Retinal pigment epithelial cell (primary cell): ENCODE measurements at places on chromosomes 16 and 17.
A peak's percentile ranks its signal among the peaks of the same experiment; 100 is the strongest.

DNA sequence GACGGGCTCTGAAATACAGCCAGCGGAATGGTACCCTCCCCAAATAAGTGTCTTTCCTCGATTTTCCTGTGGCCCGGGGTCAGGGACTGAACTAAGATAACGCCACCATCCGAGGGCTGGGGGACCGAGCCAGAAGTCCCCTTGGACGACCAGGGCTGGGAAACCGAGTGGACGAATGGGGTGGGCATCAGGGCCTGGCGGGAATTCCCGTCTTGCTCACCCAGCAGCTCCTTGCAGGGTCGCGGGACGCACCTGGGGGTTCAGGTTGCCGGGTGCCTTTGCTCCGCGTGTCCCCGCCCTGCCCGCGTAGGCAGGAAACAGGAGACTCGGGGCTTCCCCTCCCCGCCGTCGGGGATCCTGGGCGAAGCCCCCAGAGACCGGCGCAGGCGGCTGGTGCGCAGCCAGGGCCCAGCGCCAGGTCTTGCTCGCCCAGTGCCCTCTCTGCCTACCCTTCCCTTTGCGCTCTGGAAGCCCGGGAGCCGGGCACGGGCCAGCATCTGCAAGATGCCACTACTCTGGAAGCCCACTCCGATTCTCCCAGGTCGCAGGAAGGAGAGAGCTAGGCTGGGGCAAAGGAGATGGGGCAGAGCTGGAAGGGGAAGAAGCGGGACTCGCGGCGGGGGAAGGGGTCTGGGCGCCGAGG lies 665 bp upstream of the GRIN2C start:
- no peak for DNase-seq

GRCh38 chr17:7282752-7283321 lies 1.3 kb downstream of the SLC2A4 start:
- no peak for DNase-seq

DNA sequence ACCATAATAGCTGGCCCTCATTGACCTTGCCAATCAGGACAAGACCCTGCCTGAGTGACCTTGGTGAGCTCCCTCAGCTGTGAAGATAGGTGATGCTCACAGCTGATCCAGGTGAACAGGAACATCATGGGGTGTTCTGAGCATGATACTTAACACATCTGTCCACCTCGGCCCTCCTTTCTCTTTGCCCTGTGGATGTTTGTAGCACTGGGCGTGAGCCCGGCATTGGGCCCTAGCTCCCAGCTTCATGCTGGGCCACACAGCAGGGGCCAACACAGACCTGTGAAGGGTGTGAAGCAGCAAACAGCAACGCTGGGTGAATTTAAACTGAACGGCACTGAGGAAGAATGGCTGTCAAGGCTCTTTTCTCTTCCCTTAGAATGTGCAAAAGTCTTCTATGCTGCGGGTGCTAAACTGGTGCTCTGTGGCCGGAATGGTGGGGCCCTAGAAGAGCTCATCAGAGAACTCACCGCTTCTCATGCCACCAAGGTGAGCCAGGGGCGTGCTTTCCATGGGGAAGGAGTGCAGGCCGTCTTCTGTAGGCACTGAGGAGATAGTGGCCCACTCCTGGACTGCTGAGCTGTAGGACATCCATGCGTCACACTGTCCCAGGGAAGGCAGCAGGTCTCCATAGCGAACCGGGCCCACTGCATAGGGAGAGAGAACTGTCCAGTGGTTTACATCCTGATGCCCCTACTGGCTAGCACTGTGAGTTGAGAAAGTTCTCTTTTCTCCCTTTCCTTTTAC lies 35.9 kb downstream of the TMEM11 start:
- no peak for DNase-seq

DNA sequence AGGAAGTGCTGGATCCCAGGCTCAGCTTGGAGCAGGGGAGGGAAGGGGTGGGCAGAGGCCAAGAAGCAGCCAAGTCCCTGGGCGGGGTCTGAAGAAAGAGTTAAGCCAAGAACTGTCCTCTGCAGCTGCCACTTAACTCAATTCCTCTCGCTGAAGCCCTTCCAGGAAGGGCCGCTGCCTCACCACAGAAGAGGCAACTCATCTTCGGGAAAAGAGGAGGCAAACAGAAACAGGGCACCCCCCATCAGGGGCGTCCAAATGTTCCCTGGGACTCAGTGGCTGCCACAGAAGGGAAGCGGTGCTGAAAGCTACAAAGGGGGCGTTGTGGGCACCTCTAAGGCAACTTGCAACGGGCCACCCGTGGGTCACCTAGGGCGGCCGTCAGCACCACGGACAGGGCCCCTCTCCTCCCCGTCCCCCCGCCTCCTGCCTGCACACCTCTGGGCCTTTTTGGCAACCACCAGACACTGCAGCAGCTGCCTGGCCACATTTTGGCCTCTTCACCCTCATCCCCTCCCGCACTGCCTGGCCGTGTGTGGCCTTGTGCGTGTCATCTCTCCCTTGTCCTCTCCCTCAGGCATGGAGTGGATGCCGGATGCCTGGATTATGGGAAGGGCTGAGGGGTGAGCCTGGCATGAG lies 2.5 kb downstream of the TLCD3B start:
- no peak for DNase-seq

DNA sequence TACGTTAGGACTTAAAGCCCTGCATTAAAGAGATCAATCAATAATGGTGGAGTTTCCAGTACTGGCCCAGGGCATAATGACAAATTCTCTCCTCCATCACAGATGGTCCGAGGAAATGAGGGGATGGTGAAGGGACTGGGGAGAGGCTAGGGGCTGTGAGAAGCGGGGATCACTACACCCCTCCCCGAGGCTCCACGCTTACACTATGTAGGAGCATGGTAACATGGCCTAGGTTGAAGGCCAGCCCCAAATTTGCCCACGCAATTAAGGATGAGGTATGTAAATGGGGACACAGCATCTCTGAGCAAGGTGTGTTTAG lies 8.0 kb upstream of the AKTIP start:
- no peak for DNase-seq

- peak; percentile 76 for DNase-seq
Observed at GRCh38 chr16:28538733-28539596, at the start of gene NUPR1. TSS of gene NUPR1 (minus strand) at chr16:28538974. CDS start at chr16:28538907, 67 bp downstream.

DNA sequence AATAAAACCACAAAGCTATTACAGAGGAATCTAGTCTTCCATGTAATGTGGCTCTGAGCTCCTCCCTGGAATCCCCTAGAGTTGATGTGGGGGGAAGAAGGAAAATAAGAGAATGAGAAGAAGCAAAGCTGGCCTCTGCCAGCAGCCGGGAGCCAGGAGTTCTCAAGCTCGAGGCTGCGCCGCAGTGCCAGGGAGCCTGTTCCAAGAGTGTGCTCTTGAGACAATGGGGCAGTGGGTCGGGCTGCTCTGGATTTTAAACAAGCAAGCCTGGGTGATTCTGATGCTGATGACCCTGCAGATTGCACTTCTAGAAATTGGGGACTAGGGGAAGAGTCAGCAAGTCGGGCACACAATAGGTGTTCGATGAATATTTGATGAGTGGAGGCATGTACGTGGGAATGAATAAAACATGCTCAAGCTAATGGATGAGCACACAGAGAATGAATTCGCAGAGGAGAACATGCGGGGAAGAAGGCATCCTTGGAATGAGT lies 119.9 kb downstream of the CMIP start:
- DNase-seq, result no peak

GRCh38 chr17:13420418-13420826 lies 181.3 kb downstream of the HS3ST3A1 start:
- DNase-seq, result no peak

DNA sequence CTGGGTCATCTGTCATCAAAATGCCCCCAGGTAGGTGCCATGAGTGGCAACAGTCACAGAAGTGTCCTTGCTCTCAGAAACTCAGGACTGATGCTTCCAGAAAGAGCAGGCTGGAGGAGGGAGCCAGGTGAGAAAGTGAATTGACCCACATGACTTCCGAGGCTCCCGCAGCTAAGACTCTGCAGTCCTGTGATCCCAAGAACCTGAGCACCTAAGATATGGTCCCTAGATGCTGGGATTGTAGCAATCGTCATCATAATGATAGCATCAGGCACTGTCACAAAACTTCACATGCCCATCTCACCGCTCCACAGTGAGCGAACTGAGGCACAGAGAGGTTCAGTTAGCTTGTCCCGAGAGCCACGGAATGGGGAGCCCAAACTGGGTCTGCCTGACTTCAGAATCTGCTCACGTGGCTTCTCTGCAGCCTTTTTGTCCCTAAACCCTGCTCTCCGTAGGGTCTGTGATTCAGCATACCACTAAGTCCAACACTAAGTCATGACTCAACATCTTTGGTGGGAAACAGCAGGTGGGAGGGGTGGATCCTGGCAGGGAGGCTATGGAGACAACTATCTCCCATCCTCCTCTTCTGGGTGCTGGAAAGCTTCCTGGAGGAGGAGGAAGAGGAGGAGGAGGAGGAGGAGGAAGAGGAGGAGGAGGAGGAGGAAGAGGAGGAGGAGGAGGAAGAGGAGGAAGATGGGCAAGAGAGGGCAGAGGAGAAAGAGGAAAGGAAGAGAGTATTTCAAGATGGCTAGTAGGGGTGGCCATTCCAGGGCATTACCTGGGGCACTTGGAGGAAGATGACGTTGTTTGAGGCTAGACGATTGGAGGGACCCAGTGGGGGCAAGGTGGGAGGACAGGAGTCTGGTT lies 55.5 kb upstream of the DLX4 start:
- DNase-seq, result no peak

DNA sequence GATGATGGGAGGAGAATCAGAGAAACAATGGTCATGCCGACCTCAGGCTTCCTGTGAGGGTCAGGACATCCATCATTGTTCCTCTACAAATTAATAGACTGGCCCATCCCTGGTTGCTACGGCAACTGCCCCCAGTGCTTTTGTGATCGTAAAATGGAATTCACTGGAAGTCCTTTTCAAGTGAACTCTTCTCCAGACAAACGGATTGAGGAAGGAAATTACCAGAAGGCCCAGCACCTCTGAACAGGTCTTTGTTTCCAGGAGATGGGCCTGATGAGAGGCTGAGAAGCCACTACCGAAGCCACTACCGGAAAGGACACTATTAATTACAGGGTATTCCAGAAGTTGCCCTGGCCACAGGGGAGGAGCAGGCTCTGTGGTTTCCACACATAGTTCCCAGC lies 126.0 kb downstream of the MGAT5B start:
- no peak for DNase-seq

DNA sequence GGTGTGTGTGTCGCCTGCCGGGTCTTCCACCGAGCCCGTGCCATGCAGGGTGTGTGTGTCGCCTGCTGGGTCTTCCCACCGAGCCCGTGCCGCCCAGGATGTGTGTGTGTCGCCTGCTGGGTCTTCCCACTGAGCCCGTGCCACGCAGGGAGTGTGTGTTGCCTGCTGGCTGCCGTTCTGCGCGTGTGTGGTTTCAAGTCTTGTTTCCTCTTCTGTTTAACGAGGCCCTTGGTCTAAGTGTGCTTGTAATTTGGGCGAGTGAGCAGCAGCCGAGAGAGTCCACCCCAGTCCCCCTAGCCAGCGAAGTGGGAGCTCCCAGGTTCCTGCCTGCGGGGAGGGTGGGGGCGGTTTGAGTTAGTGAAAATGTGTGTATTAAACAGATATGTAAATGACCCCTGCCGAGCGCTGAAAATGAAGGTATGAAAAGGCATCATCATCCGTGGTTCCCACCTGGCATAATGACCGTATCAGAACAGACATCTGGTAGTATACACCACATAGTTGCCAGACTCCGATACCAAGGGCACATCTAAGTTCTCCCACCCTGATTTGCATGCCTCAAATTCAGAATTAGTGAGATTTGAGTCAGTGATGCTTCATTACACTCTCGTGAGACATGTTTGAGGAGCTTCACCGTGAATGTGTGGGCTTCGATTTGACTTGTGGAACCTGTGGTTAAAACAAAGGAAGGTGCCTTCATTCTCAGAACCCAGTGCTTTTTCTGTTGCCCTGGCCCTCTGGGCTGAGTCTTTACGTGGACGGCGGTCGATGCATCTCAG lies 114.5 kb upstream of the CHMP6 start:
- no peak for DNase-seq

DNA sequence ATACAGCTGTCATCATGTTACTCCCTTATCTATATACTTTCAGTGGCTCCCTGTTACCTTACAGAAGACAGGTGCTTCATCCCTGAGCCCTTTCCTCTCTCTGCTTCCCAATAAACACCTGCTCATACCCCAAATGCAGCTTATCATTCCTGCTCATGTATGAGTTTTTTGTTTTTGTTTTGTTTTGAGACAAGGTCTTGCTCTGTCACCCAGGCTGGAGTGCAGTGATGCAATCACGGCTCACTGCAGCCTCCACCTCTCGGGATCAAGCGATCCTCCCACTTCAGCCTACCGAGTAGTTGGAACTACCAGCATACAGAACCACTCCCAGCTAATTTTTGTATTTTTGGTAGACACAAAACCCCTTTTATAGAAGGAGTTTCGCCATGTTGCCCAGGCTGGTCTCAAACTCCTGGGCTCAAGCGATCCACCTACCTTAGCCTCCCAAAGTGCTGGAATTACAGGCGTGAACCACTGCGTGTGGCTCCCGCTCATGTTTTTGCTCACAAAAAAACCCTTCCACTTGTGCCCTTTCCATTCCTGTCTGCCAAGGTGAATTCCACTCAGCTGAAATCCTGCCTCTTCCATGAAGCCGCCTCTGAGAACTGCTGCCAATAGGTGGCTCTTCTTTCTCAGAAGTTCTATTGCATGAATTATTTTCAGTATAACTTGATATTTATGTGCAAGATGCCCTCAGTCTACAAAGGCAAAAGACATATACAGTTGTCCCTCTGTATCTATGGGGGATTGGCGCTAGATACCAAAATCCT lies 7.9 kb upstream of the RNF157 start:
- no peak for DNase-seq

GRCh38 chr17:42155614-42156045 lies 841 bp upstream of the RAB5C start:
- DNase-seq, result no peak

- DNase-seq, result no peak
Observed at GRCh38 chr17:55398689-55399088, 22.9 kb downstream of the MMD start.

GRCh38 chr16:55647798-55648197 lies 8.0 kb upstream of the SLC6A2 start:
- no peak for DNase-seq

GRCh38 chr17:5511401-5512225 lies 25.2 kb downstream of the MIS12 start:
- DNase-seq, result no peak

GRCh38 chr17:39197380-39198185 lies at the start of gene CACNB1:
TSS of gene CACNB1 (minus strand) at chr17:39197669. CDS start at chr17:39197495, 174 bp downstream.
- no peak for DNase-seq

GRCh38 chr16:65306300-65306699 lies 184.4 kb upstream of the CDH11 start:
- DNase-seq, result no peak

- no peak for DNase-seq
Observed at GRCh38 chr16:23026784-23027362, 122.4 kb downstream of the USP31 start.

GRCh38 chr16:58661199-58661830 lies 23.3 kb downstream of the SLC38A7 start:
- peak; percentile 65 for DNase-seq

DNA sequence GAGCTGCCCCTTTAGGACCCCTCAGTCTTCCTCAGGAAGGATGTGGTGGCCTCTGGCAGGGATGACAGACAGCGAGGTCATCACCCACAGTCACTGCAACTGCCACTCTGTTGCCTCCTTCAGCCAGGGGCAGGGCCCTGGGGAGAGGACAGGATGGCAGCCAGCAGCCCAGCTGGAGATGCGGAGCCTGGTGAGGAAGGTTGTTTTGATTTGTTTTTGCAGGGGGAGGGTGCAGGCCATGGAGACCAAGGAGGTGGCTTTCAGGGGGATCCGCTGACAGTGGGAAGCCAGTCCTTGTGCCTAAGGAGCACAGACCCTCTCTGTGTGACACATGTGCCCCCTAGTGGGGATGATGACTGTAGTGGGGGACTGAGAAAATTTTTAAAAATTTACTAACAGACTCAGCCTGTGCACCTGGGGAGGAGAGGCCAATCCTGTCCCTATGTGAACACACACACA lies 7.4 kb downstream of the PRCD start:
- DNase-seq, result no peak
